ENCODE measurements at places on chromosomes 6 and 20.

- no peak for DNase-seq
These were observed 128.4 kb upstream of the SGK1 start for GRCh38 chr6:134446218-134446848.

- DNase-seq: peak; percentile 93
These were observed 58.5 kb upstream of the SLC22A16 start for GRCh38 chr6:110534731-110535492.

GRCh38 chr6:143176090-143177021 is 115.7 kb downstream of the AIG1 start:
- peak; percentile 95 for DNase-seq

DNA sequence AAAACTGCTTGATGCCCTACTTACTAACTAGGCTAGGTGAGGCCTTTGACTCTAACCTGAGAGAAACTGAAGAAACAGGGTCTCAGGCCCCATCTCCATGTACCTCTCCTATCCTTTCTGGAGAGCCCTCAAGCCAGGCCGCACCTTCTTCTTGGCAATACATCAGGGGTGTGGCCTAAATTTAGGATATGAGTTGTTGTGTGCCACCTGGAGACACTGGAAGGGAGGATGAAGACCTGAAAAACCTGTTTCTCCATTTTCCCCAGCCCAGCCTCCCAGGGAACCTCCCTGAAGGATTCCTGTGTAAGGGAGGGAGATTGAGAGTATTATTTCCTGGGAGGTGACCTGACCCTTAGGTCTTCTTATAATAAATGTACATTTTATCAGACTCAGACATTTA is 3.1 kb downstream of the LY6G6D start:
- no peak for DNase-seq

DNA sequence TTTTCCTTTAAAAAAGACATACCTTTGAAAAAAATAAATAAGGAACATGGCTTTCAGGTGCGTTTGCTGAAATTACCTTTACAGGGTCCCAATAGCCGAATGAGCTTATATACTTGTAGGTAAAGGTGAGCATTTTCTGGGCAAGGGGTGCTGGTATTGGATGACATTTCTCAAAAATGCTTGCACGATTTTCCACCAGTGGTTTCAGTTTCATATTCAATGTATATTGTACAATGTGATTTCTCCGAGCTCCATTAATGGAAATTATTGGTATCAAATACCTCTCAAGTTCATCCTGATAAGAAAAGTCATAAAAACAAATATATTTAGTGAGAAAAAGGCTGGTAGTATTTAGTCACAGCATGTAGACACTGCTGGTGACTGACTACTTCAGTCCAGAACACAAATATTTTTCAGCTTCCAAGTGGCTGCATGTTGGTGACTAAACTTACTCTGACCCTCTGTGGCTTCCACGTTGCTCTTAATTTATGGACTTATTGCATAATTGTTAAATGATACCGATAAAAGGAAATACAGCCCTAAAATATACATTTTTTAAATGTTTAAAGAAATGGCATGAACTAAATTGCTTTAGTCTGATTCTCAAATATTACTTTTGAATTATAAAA is 32.9 kb upstream of the ZBTB24 start:
- peak; percentile 15 for DNase-seq

GRCh38 chr6:56789879-56790278 is 147.2 kb upstream of the DST start:
- no peak for DNase-seq

Measured in iris pigment epithelial cell (primary cell).